ENCODE measurements at places on chromosomes 4 and X.

GRCh38 chr4:41257906-41258305 is 1.2 kb downstream of the UCHL1 start:
- no peak for DNase-seq

DNA sequence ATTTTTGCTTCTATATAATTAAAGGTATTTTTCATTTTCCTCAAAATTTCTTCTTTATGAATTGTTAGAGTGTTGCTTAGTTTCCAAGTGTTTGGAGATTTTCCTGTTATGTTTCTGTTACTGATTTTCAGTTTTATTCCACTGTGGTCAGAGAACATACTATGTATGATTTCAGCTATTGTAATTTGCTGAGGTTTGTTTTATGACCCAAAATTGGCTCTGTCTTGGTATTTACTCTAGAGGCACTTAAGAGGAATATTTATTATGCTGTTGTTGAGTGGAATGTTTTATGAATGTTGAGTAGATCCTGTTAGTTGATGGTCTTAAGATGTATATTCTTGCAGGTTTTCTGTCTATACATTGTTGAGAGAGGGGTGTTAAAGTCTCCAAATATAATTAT is 263.5 kb downstream of the PABPC4L start:
- DNase-seq, result no peak

- no peak for DNase-seq
Observed at GRCh38 chr4:41221850-41222645, 7.7 kb upstream of the APBB2 start.

DNA sequence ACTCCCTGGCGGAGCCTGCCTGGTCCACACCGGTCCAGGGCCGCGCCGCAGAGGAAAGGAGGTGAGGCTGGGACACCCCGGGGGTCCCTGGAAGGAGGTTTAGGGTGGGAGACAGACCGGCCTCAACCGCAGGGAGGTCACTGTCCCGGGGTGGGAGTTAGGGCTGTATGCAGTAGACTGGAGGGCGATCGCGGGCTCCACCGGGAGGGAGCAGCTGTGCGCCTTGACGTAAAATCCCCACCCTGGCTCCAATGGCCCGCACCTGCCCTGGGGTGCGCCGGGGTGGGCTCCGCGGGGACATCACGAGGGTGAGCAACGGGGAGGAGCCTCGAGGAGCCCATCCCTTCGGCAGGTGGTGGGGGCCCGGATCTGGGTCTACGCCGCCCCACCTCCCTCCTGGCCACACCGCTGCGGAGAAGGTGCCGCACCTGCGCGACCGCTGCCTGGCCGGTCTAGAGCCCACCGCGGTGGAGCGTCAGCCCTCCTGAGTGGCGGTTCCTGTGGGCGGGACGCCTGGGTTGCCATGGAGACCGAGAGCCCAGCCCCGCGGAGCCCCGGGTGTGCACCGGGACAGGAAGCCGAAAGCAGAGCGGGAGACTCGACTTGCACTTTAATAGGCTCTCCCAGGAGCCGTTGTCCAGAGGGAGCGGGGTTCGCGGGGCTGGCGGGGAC is 105.1 kb downstream of the ADRA2C start:
- no peak for DNase-seq

GRCh38 chr4:111630705-111631104 is 514.5 kb upstream of the FAM241A start:
- no peak for DNase-seq

- no peak for DNase-seq
Observed at GRCh38 chr4:80540785-80541469, 205.4 kb downstream of the CFAP299 start.

- DNase-seq, result no peak
Observed at GRCh38 chr4:76898949-76899645, 1.2 kb upstream of the SOWAHB start.

DNA sequence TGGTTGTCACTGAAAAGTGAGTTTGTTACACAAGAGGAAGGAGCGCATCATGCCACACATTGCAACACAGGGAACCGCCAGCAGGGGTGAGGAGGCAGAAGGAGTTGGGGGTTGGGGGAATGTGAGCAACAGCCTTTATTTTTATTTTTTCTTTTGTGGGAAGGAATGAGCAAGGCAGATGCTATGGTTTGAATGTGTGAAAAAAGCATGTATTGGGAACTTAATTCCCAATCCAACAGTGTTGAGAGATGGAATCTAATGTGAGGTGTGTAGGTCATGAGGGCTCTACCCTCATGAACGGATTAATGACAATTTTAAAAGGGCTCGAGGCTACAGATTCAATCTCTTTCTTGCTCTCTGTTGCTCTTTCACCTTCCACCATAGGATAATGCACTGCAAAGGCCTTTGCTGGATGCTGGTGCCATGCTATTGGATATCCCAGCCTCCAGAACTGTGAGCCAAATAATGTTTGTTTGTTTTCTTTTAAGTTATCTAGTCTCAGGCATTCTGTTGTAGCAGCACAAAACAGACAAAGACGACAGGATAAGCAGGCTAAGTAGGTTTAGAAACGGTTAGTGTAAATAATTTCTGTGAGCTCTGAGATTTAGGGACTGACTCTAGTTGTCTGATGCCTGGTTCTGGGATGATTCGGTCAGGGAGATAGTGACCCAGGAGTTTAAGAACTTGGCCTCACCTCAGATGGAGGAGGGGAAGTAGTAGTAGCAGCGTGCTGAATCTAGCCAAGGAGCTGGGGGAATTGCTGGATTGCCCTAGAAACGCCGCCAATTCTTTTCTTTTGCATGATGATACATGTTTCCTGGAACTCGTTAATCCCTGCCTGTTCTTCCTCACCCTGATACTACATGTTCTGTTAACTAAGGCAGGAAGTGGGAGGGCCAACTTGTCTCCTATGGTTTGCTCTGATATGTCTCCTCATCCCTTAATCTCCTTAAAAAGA is 156.6 kb upstream of the CTSO start:
- no peak for DNase-seq

- DNase-seq, result no peak
Observed at GRCh38 chrX:84956304-84956703, 47.4 kb upstream of the APOOL start.

DNA sequence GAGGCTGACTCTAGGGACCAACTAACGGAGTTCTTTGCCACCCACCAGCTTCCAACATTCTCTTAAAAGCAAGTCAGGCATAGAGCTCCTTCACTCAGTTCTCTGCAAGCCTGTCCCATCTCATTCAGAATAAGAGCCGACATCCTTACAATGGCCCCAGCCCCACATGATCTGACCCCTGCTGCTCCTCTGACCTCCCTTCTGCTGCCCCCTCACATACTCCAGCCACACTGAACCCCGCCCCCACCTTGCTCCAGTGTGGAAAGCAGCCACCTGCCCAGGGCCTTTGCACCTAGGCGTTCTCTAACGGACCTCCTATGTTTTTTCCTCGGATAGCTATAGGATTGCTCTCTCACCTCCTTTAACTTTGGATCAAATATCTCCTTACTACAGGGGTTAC is 143.2 kb upstream of the ETNPPL start:
- DNase-seq, result no peak

- no peak for DNase-seq
Observed at GRCh38 chr4:185134307-185134869, 8.7 kb upstream of the SLC25A4 start.

DNA sequence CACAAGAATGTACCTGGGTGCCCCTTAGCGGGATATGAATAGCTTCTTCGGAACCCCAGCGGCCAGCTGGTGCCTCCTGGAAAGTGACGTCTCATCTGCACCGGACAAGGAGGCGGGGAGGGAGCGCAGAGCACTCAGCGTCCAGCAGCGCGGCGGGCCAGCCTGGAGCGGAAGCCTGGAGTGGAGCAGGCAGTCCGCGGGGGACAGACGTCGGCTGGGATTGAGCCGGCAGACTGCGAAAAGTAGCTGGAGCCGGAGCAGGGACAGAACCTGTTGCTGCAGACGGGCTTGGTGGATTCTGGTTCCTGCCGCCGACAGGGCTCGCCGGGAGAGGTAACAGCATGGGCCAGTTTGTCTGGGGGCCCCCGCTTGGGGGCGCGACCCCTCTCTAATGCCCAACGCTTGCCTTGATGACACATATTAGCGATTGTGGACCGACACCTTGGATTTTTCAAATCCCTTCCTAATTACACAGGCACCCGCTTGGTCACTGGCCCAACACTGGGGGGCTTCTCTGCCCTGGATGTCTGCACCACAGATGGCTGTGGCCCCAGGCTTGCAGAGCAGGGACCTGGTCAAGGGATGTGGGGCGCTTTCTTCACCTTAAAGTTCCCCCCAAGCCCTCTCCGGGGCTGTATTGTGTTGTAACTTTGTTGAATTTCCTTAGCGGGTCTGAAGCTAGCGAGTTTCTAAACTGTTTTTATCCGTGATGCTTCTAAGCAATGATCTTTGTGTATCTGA is at the start of gene NPFFR2:
TSS of gene NPFFR2 (plus strand) at position 133 of the 741 bp plus-strand sequence. CDS start 96,592 bp downstream, outside the sequence.
- DNase-seq, result no peak

DNA sequence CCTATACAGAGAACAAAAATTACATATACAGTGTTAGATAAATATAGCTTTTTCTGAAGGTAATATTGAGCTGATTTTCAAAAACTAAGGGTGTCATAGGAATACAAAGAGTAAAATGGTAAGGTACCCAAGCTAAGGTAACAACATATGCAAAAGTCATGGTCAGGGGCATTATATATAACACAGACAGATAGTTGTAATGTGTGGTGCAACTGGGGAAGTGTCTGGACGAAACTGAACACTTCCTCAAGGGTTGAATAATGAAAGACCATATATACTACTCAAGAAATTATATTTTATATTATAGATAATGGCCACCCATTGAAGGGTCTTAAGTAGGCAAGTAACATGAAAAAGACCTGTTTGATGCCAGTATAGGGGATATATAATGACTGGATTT is 262.1 kb upstream of the CXXC4 start:
- DNase-seq, result no peak

DNA sequence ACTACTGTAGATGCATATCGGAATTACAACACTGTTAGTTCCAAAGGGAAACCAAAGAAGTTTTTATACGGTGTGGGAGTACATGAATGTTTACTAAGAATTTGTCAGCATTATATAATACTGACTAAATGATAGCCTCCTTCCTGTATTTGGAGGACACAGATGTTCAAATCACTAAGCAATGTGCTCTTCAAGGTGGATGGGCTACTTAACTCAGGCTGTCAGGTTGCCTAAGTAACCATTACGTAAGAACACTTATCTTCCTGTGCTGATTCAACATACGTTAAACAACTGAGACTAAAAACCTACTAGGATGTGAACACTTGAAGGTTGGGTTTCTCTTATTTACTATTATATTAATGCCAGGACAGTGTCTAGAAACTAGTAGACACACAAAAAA is 81.9 kb upstream of the HPGD start:
- DNase-seq, result no peak

DNA sequence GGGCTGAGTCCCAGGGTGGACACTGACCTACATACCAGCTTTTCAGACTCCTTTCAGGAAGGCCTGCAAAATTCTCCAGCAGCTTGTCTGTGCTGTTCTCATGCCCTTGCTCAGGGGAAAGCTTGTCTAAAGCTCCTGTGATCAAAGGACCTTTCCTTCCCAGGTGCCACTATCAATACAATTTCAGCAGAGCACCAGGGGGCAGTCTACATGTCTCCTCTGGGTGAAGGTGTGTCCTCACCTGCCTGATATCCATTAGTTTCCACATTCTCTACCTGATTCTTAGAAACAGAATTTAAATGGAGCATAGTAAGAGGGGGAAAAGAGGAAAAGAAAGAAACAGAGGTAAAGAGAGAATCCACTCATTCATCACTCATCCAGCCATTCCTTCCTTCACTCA is 114.2 kb downstream of the PPARGC1A start:
- DNase-seq, result no peak

DNA sequence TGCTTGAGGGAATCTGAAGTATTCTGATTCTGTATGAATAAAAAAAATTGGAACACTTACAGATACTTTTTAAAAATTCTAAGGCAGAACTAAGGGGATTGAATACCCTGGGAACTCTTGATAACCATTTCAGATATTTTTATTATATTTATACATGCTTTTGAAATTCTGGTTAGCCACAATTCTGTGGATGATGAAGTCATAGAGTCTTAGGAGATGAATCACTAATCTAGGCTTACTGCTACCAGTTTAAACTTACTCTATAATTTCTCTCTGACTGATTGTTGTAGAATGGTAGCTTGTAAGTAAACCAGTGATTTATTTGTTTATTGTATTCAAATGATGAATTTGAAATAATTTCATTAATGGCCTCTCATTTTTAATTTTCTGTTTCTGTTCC is 11.4 kb upstream of the SLAIN2 start:
- DNase-seq, result no peak

DNA sequence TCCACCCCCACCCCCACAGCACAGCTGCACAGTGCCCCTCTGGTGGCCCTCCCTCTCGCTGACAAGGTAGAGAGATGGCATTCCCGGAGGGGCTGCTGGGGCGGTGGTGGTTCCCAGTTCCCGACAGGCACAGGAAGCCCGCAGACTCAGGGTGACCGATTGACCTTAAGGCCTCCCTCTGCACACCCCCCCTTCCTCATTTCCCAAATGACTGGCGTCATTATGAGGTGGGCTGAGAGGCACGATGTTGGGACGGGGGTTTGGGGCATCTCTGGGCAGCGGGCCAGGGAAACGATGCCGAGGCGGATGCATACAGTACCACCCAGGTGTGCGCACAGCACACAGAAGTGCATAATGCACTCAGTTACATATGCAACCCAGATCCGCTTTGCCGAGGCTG is 3.5 kb upstream of the TIMP1 start:
- no peak for DNase-seq

DNA sequence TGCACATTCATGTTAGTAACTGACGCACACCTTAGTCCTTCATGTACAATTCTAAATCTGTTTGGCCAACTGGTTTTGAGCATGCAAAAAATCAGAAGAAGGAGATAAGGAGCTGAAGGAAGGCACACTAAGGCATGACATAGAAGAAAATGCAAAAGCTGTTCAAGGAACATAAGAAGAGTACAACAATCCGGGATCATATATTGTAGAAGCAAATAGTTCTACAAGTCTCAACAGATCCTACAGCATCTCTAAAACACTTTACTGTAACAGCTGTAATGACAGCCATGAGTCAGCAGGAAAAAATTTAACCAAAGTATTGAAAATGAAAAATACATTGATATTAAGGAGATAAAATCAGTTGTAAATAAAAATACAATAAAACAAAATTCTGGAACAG is 57.7 kb downstream of the KLHL13 start:
- DNase-seq, result no peak

Measured in stimulated activated CD8-positive, alpha-beta memory T cell treated with anti-CD3 and anti-CD28 coated beads, Interleukin-4, amount 100 ng/mL, for 4 hours (primary cell).